ENCODE measurements at places on chromosomes 6 and 20.

GRCh38 chr6:159594750-159595117 lies 98.3 kb downstream of the SOD2 start:
- DNase-seq: no peak

- no peak for DNase-seq
Measured at GRCh38 chr6:144090384-144090783, 5.0 kb downstream of the SF3B5 start.

DNA sequence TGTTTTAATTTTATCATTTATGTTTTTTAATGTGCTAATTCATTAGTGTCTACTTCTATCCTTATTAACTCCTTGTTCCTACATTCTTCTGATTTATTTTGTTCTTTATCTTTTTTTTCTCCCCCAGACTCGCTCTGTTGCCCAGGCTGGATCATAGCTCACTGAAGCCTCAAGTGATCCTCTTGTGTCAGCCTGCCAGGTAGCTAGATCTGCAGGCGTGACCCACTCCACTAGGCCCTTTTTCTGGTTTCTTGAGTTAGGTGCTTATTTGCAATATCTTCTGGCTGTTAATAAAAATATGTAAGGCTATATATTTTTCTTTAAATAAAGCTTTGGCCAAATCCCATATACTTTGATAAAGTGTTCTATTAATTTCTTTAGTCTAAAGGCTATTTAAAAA lies 2.8 kb downstream of the TAF11 start:
- no peak for DNase-seq

DNA sequence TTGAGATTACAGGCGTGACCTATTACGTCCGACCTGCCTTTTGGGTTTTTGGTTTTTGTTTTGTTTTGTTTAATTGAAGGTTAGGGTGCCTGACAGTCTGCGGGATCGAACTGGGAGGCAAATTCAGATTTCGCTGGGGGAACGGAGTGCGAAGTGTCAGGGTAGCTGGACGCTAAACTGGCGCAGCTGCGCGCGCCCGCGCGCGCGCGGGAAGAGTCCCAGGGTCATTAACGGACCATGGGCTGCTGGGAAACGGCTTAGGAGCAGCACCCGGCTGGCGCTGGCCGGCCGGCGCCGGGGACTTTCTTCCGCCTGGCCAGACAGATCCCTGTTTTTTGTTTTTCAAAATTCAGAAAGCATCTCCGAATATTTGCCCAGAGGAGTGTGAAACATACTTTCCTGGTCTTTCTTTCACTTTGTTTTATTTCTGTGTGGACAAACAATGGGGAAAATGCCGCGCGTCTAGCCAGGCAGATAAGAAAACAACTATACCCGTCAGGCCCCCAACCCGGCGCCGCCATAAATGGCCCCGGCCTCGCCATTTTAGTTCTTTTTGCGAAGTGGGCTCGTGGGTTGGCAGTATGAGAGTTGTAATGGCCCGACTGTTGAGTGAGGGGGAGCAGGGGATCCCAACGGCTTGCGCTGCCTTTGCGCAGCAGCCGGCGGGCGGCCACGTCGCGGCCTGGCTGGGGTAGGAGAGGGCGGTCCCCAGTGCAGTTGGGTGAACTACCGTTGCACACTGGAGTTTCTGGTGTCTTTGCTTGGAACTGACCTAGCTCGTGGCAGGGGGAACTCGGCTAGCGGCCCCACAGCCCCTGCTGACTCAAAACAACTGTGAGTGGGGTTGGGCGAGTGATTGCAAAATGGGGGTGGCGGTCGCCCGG lies 7.1 kb downstream of the HSPA1B start:
- DNase-seq: no peak

DNA sequence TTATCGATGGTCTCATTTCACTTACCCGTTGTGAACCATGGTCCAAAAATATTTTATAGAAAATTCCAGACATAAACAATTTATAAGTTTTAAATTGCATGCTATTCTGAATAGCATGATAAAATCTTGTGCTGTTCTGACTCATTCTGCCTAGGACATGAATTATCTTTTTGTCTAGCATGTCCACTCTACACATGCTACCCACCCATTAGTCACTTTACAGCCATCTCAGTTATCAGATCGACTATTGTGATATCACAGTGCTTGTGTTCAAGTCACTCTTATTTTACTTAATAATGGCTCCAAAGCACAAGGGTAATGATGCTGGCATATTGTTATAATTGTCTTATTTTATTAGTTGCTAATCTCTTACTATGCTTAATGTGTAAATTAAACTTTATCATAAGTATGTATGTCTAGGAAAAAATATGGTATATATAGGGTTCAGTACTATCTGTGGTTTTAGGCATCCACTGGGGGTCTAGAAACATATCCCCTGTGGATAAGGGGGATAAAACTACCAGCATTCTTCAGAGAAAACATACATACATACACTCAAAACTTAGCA lies 252.0 kb upstream of the HTR1E start:
- DNase-seq: no peak

GRCh38 chr6:170160031-170160627 lies 130.7 kb downstream of the DLL1 start:
- no peak for DNase-seq

DNA sequence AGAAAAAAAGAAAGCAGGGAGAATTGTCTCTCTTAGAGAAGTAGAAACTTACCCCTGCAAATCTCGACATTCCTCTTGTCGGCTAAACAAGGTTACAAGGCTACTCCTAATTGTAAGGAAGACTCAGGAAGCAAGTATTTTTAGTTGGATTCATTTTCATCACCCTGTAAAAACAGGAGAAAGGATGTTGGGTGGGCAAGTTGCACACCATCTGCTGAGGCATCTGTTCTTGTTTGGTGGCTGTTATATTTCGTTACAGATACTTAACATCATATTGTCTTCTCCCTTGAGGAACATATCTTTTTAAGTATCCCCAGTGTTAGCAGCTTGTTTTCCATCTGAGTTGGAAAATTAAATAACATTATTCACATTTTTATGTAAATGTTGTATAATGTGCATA lies 187.5 kb downstream of the PLCB4 start:
- no peak for DNase-seq

- DNase-seq: no peak
Measured at GRCh38 chr20:44888226-44889103, 3.0 kb downstream of the YWHAB start.

DNA sequence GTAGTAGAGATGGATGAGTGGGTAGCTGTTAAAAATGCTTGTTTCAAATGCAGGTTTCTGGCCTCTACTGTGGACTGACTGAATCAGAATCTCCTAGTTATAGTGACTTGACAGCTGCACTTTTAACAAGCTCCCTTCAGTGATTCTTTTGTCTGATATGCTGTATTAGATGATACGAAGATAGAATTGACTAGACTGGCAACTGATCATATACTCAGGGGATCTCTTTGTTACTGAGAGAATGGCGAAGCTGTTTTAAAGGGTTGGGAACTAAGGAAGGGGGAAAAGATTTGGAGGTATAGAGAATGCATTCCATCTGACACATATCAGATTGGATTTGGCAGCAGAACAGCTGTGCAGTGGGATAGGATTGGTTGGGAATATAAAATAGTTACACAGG lies 7.0 kb downstream of the ENPP4 start:
- no peak for DNase-seq

All from kidney epithelial cell (primary cell).